ENCODE measurements at places on chromosomes 4 and X.

- no peak for DNase-seq
These were observed 362.3 kb downstream of the PABPC4L start for GRCh38 chr4:133839326-133839725.

DNA sequence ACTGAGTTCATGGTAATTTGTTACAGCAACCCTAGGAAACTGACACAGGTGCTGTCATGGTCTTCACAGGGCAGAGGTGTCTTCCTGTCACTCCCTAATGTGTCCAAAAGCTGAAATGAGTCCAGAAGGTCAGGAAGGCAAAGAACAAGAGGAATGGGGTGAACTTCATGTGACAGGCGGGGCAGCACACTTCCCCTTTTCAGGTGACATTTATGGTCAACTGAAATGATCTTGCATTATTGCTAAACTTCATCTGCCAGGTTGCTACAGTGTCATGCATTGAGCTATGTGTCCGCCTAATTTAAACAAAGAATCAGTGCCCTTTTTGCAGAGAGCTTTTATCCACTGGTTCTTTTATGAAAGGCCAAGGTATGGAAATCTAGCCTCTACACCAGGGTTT is 15.9 kb upstream of the CCDC149 start:
- no peak for DNase-seq

- no peak for DNase-seq
These were observed 2.9 kb upstream of the OTUD5 start for GRCh38 chrX:48960291-48960690.

- no peak for DNase-seq
These were observed 244.3 kb upstream of the DCAF8L1 start for GRCh38 chrX:28225513-28225912.

GRCh38 chr4:30929649-30930048 is 209.5 kb downstream of the PCDH7 start:
- DNase-seq = no peak

DNA sequence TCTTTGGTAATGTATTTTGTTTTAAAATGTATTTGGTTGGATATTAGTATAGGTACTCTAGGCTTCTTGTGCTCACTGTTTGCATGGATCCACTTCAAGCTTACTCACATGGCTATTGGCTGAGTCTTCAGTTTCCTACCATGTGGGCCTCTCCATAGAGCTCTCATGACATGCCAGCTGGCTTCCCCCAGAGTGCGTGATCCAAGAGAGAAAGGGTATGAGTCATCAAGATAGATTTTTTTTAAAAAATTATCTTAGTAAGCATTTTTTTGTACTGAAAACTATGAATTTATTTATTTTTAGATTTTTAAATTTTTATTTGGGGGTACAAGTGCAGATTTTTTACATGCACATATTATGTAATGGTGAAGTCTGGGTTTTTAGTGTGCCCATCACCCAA is 219.1 kb upstream of the AMOT start:
- DNase-seq = peak; percentile 1

GRCh38 chr4:101807351-101807750 is 16.8 kb downstream of the BANK1 start:
- no peak for DNase-seq

GRCh38 chr4:101972791-101973190 is 182.3 kb downstream of the BANK1 start:
- DNase-seq = no peak

DNA sequence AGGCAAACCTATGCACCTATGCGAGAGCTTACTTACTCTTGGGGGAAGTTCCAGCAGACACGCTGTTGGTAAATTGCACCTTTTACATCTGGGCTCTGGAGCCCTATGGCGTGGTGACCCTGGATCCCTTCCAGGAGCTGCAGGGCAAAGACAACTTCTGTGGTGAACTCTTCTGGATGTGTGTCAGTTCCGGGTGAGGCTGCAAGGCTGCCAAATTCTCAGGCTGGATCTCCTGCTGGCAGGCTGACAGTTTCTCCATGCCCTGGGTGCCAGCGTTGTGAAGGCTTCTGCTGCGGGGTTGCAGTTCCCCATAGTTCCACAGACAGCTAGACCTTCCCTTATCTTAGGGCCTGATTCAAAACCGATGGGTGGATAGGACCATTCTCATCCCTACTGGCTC is 37.9 kb downstream of the RAP2C start:
- no peak for DNase-seq

DNA sequence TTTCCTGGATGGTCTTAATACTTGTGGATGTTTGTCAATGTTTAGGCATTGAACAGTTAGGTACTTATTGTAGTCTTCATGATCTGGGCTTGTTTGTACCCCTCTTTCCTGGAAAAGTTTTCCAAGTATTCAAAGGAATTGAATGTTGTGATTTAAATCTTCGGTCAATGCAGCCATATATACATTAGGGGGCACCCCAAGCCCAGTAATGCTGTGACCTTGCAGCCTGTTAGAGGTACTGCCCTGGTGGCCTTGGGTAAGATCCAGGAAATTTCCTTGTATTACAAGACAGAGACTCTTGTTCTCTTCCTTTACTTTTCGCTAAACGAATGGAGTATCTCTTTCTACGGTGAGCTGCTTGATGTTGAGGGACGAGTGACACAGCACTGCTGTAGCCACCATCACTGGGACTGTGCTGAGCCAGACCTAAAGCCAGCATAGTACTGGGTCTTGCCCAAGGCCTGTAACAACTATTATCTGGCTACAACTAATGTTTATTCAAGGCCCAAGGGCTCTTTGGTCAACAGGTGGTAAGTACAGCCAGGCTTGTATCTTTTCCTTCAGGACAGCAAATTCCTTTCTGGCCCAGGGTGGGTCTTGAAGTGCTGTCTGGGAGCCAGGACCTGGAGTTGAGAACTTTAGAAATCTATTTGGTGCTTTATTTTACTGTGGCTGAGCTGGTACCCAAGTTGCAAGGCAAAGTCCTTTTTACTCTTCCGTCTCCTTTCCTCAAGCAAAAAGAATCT is 118.3 kb upstream of the ATOH1 start:
- no peak for DNase-seq

DNA sequence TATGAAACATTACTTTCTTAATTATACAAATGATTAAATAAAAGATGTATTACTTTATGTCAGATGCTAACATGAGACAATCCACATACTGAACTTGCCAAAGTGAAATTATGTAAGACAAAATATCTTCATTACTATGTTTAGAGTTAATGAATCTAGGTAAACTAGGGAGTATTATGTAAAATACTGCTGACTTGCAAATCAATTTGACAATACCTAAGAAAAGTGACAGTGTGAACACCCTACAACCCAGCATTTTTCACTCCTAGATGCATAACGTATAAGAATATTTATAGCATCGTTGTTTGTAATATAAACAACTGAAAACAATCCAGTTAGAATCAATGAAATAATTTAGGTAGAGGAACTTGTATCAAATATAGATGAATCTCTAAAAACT is 546.3 kb downstream of the MAGEB5 start:
- DNase-seq = no peak

DNA sequence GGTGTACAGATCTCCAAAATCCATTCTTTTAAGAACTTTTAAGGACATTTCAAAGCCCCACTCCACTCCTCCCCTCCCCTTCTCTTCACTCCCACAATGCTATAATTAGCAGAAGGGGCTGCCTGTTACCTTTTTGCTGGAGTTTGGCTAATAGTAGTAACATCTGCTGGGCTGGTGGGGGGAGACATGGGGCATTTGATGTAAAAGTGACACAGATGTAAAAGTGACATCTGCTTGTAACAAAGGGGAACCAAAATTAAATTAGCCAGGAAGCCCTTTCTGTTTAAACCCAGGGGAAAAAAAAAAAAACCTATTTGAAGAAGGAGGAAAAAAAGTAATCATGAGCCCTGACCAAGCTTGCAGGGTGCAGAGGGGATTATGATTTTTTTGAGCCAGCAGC is 5.4 kb upstream of the PHOX2B start:
- DNase-seq = peak; percentile 17

GRCh38 chrX:81201071-81201470 is 642 bp downstream of the HMGN5 start:
- no peak for DNase-seq

GRCh38 chrX:46716796-46717195 is 42.1 kb downstream of the SLC9A7 start:
- no peak for DNase-seq

- no peak for DNase-seq
These were observed 4.0 kb upstream of the PCDH7 start for GRCh38 chr4:30716158-30716557.

- DNase-seq = peak; percentile 8
These were observed 1637.3 kb upstream of the PABPC4L start for GRCh38 chr4:135838889-135839288.

GRCh38 chr4:14157262-14157661 is 529.7 kb upstream of the BOD1L1 start:
- no peak for DNase-seq

DNA sequence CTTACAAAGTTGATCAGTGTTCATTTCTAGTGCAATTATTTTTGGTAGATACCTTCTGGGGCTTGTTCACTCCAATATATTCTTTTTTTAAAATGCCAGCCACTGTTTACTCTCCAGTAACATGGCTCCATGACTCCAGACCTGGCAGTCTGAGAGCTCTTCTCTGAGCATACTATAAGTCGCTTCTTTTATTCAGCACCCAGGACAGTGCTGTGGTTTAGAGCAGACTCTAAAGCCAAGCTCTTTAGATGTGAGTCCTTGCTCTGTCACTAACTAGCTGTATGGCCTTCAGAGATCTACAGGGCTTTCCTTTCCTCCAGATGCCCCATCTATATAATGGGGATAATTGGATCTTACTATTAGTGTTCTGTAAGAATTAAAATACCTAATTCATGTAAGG is 200.2 kb upstream of the FAM241A start:
- DNase-seq = no peak

DNA sequence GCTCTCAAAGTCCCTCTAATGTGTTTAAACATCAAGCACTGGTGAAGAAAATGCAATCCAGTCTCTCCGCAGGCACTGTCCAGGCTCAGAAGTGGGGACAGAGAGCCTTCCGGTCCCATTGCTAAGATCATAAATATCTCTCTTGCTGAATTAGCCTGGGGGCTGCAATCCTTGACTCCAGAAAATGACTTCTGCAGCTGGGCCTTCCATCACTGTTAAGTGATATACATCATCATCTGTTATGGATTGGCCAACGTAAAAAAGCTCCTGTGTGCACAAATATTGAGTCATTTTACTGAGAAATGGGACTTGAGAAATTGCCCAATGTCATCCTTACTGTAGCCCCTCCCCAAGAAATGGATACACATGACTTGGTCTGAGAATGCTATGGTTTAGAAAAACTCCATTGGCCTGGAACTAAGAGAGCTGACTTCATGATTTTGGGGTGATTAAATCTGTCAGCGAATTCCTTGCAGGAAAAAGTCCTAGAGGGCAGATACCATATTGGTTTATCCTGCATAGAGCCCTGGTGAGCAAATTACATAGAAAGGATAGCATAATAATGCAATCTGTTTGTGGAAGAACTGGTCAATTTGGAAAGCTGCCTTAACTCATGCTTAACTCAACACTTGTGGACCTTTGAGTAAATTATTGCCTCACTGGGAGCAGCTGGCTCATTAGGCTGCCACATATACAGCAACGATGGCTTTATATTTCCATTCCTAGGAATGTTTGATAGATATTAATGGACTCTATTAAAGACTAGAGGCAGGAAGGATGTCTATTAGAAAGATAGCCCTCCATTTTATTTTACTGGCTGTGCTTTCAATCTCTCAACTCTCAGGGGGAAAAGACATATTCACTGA is 346.1 kb downstream of the GBA3 start:
- DNase-seq = no peak

DNA sequence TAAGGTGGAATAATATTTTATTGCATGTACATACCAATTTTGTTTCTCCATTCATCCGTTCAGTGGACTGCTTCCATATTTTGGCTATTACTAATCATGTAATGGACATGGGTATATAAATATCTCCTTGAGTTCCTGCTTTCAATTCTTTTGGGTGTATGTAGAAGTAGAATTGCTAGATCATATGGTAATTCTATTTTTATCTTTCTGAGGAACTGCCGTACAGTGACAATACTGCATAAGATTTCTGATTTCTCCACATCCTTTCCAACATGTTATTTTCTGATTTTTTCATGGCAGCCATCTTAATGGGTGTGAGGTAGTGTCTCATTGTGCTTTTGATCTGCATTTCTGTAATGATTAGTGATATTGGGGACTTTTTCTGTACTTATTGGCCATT is 19.2 kb downstream of the ALPK1 start:
- DNase-seq = no peak

DNA sequence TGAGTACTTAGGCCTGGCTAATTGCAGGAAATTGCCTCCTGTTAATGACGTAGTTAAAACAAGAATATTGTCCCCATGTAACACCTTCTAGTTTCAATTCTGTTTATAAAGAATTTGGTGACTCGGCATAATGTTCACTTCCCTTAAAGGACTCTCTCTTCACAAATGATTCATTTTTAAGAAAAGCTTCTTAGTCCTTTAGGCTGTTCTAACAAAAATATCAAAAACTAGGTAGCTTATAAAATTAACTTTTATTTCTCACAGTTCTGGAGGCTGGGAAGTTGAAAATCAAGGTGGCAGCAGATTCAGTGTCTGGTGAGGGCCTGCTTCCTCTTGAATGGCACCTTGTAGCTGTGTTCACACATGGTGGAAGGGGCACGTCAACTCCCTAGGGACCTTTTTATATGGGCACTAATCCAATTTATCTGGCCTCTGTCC is 23.8 kb downstream of the COL25A1 start:
- no peak for DNase-seq

- DNase-seq = no peak
These were observed 23.0 kb downstream of the GRXCR1 start for GRCh38 chr4:42915484-42915883.

DNA sequence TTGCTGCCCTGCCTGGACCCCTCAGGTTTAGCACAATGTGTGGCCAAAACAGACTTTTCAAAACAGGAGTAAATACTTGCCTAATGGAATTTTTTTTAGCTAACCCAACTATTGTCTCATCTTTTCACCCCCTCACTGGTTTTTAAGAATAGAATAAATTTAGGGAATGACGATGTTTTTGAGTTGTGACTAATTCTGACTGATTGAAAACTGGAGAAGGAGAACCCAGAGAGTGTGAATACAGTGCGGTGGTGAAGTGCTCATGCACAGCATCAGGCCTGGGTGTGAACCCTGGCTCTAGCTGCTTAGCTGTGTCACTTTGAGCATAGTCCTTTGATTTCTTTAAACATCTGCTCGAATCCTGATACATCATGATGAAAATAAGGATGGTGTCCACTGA is 10.5 kb downstream of the ANTXR2 start:
- no peak for DNase-seq

GRCh38 chr4:125101719-125102118 is 213.0 kb upstream of the FAT4 start:
- no peak for DNase-seq

GRCh38 chr4:165723051-165723795 is 149.8 kb upstream of the TLL1 start:
- no peak for DNase-seq

DNA sequence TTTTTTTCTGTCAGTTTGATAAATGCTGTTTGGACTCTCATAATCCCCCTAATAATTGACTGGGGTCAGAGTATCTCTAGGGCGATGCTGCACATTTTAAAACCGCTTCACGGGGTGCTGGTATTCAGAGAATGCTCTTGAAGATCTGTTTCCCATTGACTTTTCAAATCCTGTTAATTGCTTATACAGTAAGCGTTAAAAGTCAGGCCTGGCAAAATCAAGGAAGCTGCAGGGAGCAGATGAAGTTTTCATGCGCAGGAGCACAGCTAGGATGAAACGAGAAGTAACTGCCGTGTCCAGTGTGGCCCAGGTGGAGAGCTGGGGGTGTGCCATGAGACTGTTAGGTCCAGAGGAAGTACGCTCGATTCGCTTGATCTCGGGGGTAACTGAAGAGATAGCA is 312.9 kb downstream of the TRIML1 start:
- no peak for DNase-seq

GRCh38 chr4:99746443-99746842 is 70.2 kb upstream of the DAPP1 start:
- DNase-seq = no peak

Measured in NCI-H524 treated with DMSO at 0.1 percent for 48 hours (cell line).